ENCODE measurements at places on chromosomes 5 and 9. TPM values are rescaled to one million over a fixed set of nuclear protein-coding genes. Genes with fewer than 3 reads are reported as not detected.

TBCA gene
- 161 TPM for total RNA-seq

GABRA6 gene
- not detected for total RNA-seq

GPR151 gene
- total RNA-seq = not detected

ANKRD33B gene
- 3.3 TPM for total RNA-seq

DMRT3 gene
- total RNA-seq = not detected

C5orf58 gene
- not detected for total RNA-seq

REEP5 gene
- 62.6 TPM for total RNA-seq

MYMK gene
- total RNA-seq = not detected

FAM153A gene
- 42.8 TPM for total RNA-seq

PCDHB2 gene
- total RNA-seq = 0.17 TPM

TLE4 gene
- 39.5 TPM for total RNA-seq

DEPDC1B gene
- 29.5 TPM for total RNA-seq

SOX30 gene
- not detected for total RNA-seq

CDO1 gene
- 0.79 TPM for total RNA-seq

ZNF883 gene
- 0.60 TPM for total RNA-seq

CACNA1B gene
- total RNA-seq = not detected

PCDHA9 gene
- not detected for total RNA-seq

CTXN3 gene
- not detected for total RNA-seq

PTPN3 gene
- total RNA-seq = 0.03 TPM

FAM81B gene
- not detected for total RNA-seq
